ENCODE measurements at places on chromosomes 11 and 22.

DNA sequence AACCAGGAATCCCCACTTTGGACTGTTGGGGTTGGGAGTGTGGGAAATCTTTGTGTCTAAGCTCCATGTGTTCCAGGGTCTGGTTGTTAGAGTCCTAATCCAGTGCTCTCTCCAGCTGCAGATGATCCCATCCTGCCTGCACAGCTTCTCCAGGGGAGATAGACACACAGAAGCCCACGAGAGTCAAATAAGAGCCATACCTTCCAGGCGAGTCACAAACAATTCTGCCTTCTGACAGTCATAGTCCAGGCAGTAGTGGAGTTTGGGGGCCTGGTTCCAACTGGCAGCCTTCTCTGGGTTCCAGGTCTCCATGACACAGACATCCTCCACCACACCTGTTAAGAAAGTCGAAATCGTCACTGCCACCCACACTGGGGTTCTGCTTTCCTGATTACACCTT is 32.1 kb downstream of the SYT13 start:
- DNase-seq: no peak

DNA sequence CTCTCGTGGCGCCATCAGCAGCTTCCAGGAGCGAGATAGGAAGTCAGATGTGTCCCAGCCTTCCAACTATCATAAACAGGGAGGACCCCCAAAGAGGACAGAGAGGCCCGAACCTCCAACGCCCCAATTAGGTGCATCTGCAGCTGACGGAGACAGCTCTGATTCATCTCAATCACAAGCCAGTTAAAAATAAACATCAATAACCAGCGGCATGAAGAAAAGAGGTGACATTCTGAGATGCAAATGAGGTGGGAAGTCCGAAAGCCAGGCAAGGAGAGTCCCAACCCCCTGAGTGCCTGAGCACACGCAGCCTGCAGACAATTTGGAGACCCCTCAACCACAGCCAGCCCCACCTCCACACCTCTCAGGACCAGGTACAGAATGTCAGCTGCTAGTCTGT is 28.1 kb upstream of the IGSF9B start:
- DNase-seq: no peak

GRCh38 chr11:30921811-30922210 is 335.7 kb upstream of the MPPED2 start:
- DNase-seq: no peak

DNA sequence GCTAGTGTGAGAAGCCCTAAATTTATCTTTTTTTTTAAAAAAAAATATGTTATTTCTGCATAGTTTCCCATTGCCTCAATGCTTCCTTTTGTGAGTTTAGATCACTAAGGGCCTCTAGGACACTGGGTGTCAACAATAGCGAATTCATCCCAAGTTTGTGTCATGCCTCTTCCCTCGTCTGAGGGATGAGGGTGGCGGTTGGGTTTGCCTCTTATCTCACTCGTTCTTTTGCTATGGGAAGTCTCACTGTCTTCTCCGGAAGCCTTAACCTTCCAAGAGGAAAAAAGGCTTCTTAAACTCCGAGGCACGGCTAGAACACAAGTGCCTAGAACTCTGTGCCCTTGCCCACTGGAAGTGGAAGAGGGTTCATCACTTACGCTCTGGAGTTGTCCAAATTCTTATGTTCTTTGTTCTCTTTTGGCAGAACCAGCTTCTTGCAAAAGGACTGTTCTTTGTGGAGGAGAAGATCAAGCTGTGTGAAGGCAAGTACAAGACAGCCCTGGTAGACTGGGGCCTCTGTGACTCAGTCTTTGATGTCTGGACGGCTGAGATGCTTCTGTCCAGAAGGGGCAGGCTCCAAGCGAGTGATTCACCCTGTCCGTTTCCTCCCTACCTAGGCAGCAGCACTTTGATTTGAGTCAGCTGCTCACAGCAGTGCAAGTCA is 78.5 kb downstream of the TRAF6 start:
- DNase-seq: peak; percentile 95

GRCh38 chr11:116110802-116111201 is 606.6 kb upstream of the CADM1 start:
- no peak for DNase-seq

DNA sequence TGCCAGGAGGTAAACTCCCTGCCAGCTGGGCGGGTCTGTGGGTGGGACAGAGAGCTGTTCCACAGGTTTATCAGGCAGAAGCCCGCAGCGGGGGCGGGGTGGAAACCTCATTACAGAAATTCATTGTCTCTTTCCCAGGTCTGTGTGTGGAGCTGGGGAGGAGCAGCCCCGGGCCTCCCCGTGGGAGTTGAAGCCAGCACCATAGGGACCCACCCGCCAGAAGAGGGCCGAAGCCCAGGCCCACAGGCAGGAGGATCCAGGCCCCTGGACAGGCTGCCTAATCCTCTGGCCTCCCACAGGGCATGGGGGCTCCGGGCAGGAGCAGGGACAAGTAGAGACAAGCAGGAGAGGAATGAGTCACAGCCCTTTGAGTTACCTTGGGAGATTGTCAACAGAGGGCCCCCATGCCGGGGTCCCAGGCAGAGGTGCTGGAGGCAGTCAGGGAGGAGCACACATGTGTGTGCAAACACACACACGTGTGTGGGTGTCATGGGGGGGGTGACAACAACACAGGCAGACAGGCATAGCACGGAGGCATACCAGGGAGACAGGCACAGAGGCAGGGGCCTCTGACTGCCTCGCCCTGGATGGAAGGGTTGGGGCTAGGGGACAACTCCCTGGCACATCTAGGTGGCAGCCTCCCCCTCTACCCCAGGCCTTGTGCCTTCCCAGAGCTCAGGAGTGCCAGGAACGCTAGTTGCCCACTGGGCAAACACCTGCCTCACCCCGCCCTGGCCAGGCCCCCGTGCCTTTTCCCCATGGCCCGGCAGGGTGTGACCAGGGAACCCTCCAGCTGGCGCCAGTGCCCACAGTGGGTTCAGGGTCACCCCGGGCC is 1.4 kb downstream of the CDC42BPG start:
- DNase-seq: peak; percentile 30

DNA sequence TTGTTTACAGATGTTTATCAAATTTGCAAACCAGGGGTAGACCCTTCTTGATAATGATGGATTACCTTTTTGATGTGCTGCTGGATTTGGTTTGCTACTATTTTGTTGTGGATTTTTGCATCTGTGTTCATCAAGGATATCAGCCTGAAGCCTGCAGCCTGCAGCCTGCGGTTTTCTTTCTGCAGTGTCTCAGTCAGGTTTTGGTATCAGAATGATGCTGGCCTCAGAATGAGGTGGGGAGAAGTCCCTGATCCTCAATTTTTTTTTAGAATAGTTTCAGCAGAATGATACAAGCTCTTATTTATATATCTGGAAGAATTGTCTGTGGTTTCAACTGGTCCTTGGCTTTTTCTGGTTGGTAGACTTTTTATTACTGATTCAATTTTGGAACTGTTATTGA is 19.7 kb upstream of the RAB38 start:
- no peak for DNase-seq

GRCh38 chr11:18523084-18523483 is 3.7 kb downstream of the TSG101 start:
- no peak for DNase-seq

GRCh38 chr11:66363805-66364535 is 7.6 kb downstream of the SLC29A2 start:
- DNase-seq: peak; percentile 48

DNA sequence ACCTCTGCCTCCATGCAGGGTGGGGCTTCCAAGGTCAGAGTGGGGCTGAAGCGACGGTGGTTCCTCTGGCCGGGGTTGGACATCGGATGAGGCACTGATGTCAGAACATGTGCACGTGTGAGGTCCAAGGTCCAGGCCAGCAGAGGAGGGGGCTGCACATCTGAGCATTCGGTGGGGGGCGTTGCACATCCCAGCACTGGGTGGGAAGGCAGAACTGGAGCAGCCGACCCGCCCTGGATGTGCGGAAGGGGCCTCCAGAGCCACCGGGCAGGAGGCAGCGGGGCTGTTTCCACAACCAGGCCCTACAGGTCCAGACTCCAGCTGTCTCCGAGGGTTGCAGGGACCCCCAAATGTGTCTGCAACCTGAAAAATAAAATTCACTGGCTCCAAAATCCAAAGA is 271.0 kb downstream of the CTTN start:
- DNase-seq: no peak

DNA sequence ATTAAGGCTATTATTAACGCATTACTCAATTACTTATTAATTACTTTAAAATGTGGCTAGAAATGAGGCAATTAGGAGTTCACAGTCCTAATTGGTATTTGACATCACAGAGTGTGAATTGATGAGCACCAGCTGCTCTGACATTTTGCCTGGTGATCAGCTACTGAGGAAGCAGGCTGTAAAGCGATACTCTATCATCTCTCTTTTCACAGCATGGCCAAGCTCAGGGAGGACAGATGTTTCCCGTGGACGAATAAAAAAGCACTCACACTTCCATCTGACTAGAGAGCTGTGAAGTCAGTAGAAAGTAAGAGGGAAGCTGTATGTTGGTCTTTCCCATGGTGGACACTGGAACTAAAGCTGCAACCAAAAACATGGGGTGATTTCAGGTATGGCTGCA is 29.1 kb upstream of the SYT9 start:
- DNase-seq: no peak

- DNase-seq: no peak
These were observed 25.2 kb upstream of the CARD16 start for GRCh38 chr11:105070306-105070705.

- DNase-seq: peak; percentile 67
These were observed 4.4 kb downstream of the TMEM258 start for GRCh38 chr11:61787928-61788491.

DNA sequence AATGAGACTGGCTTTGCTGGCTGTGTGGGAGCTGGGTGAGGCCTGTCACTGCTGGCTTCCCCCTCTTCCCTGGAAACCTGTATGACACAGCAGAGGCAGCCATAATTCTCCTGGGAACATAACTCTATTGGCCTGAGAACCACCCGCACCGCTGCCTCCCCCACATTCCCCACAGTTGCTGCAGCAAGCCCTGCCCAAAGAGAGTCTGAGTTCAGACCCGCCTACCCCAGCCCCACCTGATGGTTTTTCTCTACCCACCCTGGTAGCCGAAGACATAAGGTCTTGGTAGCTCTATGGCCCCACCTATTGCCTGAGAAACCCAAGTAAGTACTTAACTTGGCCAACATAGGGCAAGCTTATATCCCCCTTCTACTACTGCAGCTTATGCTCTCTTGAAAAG is 174.8 kb downstream of the C11orf91 start:
- DNase-seq: no peak

DNA sequence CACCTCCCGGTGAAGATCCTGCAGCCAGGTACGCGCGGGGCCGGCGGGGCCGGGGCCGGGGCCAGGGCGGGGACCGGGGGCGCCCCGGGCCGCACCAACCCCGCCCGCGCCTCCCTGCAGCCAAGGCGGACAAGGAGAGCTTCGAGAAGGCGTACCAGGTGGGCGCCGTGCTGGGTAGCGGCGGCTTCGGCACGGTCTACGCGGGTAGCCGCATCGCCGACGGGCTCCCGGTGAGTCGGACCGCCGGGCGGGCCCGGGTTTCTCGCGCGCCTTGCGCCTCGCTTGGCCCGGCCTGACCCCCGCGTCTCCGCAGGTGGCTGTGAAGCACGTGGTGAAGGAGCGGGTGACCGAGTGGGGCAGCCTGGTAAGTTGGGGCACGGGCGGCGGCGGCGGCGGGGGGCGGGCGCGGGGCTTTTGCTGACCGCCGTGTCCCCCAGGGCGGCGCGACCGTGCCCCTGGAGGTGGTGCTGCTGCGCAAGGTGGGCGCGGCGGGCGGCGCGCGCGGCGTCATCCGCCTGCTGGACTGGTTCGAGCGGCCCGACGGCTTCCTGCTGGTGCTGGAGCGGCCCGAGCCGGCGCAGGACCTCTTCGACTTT is 531 bp downstream of the PIM3 start:
- DNase-seq: peak; percentile 73

DNA sequence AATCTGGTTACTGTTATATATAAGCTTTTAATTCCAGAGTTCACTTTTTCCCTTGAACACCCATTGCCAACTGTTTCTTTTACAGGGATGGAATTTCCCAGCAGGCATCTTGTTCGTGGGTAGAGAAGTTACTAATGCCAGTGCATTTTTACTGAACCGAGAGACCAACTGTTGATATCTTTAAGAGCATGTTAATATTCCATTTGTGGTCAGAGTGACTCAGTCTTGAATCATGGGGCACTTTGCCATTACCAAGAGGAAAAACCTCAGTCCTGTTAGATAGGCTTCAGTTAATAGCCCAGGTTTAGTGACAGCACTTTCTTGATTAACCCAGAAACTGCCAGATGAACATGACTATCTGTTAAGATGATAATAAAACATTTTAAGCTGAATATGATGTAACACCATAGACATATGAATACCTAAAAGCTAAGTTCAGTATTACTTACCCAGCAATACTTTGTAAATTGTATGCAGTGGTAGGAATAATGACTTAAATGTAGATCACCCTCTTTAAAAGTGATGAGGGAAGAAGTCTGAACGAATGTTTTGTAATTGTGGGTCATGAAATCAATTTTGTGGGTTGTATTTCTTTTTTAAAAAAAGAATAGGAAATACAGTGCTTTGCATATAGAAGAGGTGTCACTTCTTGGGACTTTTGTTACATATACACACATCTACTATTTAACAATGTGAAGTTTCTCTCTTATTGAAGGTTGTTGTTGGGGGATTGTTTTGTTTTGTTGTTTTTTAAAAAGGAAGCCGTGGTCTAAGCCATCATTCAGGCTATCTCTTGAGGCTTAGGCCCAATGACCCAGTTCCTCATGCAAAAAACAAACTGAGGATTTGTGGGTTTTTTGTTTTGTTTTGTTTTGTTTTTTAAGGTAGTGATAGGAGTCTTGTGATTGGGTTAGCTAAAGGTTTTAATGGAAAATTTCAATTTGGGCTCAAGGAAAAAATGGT is 79.2 kb upstream of the GRIK4 start:
- peak; percentile 98 for DNase-seq

- no peak for DNase-seq
These were observed 170.0 kb downstream of the NCAM1 start for GRCh38 chr11:113131036-113131775.

GRCh38 chr22:49271831-49272230 is 555.8 kb downstream of the BRD1 start:
- DNase-seq: no peak

GRCh38 chr11:130637566-130637965 is 189.1 kb downstream of the ADAMTS15 start:
- DNase-seq: no peak

DNA sequence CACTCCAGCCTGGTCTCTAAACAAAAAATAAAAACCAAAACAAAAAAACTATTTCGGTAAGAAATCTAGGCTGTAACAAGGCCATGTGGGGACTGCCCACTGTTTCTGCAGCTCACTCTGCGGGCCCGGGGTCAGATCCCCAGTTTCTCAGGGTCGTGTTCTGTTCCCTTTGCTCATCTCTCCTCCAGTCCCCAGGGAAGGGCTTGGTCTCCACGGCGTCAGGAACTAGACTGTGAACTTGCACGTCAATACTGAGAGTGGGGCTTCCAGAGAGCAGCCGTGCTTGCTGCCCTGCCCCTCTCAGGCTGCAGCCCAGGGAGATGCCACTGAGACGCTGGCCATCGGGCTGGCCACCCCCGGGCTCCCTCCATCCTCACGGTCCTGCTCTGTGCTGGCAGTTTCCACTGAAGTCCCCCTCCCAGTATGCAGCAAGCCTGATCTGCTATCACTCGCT is 33.7 kb upstream of the MOB2 start:
- DNase-seq: no peak

Data from ELR (cell line).